ENCODE measurements at places on chromosomes 5 and 9.
A peak's percentile ranks its signal among the peaks of the same experiment; 100 is the strongest.

DNA sequence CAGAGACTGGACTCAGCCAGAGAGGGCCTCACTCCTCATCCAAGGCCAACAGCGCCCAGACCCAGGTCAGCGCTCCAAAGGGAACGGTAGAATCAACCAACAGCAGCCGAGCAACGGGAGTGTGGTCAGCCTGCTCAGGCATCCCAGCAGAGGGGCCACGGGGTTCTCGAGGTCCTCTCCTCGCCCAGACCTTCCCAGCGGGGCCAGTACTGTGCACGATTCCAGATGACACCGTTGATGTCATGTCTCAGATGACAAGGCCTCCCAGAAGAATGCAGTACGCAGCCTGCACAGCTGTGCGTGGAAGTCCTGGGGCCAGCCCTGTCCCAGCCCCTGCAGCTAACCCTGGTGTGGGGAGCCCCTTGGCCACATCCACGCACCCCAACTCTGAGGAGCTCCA is 141.0 kb upstream of the PPP1R26 start:
- DNase-seq, result no peak

DNA sequence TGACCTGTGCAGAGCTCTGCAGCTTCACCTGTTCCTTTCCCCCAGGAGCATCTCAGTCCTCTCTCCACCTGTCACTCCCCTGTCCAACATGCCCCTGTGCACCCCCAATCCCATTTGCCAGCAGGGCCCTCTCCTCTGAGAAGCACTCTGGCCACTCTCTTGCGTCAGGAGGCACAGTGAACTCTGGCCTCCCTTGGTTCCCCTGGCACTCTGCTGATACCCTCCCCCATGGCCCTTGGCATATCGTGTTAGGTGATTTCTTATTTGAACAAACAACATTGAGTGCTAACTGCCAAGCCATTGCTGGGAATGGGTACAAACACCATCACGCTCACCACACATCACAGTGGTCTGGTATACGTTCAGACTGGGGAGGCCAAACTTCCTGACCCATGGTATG is 20.9 kb upstream of the TNIP1 start:
- DNase-seq, result no peak

DNA sequence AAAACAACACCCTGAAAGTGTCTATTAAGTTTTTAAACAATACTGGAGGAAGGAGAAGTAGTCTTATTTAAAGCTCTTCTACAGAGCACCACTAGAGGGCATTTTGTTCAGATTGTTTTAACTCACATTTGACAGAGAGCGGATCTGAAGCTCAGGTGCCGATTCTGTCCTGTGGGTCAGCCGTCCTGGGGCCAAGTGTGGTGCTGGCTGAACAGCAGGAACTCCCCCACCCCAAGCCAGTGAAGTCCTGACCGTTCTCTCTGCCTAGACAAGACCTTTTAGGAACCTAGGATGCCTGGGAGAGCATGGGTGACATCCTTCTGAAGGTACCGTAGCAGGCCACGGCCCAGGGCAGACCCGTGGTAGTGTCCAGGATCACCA is 3.9 kb downstream of the EXOC3 start:
- DNase-seq, result peak; percentile 54

DNA sequence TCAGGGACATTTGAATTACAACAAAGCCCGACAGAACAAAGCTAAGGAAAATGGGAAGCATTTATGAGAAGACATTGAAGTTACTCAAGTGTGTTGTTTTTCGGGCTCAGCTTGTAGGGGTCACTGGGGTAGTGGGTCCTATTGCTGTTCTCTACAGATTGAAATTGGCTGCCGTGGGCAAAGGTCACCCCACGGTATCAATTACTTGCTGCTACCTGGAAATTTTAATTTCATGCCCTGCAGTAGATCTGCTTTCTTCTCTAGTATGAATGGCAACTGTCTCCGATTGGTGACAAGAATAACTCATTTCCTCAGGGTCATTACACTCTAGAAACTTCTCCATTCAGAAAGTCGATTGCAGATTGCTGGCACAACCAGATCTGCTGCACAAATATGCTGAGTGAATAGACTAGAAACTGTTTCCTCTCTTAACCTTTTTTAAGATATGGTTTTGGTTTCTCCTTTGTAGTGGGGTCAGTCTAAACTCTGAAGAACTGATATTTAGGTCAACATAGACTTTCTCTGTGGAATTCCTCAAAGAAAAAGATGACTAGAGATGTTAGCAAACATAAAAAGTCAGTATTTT is 454.1 kb downstream of the ARHGEF28 start:
- DNase-seq, result no peak

DNA sequence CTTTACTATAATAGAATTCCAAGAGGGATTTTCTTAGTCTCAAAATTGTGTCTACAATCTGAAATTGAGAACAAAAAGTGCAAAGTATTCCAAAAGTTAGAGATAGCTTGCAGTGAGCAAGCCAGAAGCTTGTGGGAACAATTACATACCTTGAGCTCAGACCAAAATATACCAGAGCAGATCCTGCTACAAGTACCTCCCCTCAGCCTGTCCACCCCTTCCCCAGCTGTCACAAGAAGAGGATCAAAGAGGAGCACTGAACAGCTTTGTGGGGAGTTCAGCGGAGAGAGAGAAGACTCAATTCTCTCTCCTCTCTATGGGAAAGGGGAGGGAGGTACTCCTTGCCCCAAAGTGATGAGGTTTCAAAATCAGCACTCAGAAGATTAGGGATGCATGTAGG is 869.2 kb upstream of the DMAC1 start:
- no peak for DNase-seq

- DNase-seq, result no peak
Observed at GRCh38 chr9:130824643-130825350, 10.3 kb upstream of the ABL1 start.
